Activated T-helper 1 cell treated with anti-CD3 and anti-CD28 coated beads, Interleukin-2, amount 50 U/mL, for 16 hours (primary cell): ENCODE measurements at places on chromosomes 7 and 10.

DNA sequence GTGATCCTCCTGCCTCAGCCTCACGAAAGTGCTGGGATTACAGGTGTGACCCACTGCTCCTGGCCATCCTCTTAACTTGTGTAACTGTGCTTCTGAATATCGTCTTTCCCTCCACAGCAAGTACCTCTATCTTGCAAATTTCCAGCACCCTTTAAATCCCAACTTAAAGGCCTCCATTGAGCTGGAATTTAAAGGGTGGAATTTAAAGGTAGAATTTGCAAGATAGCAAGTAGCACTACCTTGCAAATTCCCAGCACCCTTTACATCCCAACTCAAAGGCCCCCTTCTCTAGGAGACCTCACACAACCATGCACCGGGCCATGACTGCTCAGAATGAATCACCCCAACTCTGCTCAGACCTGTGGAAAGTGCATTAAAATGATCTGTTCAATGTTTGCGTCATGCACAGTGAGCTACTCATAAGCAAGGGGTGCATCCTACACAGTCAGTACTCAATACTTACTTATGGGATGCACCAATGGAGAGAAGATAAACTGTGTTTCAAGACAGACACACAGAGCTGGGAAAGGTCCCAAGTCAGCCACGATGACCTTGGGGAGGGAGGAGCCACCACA, 17.8 kb upstream of the SDK1 start:
- no peak for DNase-seq

DNA sequence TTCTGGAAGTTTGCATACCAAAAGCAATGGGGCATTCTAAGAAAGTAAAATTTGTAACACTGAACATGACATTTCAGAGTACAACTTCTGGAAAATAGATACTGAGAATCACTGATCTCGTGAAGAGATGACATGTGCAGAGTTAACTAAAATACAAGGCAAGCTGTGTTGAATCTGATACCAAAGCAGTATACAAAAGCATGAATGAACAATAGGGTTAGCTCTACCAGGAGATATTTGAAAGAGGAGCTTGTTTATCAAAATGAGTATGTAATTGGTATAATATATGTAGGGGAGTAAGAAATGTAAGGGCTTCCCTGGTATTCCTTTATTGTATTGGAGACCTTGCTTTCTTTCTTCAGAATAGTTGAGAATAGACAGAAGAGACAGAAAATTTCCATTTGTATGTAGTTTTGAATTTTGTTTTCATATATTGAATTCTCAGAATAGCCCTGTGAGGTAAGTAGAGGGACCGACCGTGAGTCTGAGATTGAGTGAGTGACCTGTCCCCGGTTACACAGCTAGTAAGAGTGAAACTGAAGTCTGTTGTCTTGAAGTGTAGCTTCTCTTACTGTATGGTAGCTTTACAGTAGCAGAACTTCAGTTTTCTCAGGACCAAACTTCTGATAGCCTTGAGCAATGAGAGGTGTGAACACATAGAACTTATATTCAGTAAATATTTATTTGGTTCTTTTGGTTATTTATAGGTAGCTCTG, 5.0 kb downstream of the HBP1 start:
- DNase-seq: no peak

- DNase-seq: no peak
Observed at GRCh38 chr7:11298220-11298619, 324.5 kb downstream of the PHF14 start.

DNA sequence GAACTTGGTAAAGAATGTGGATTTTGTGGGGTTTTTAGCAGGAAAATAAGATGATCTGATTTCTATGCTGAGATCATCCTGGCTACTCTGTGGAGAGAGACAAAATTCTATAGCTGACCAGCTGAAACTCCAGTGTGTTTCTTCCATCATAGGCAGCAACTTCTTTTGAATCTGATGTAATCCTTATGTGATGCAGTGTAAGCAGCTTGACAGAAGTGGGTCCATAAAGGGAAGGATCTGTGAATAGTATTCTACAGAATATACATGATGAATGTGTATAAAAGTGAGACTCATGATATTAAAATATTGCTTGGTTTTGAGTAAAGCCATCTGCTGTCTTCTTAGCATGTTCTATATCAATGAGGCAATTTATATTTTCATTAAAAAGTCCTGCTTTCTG, 4.4 kb downstream of the MYO3A start:
- DNase-seq: no peak

DNA sequence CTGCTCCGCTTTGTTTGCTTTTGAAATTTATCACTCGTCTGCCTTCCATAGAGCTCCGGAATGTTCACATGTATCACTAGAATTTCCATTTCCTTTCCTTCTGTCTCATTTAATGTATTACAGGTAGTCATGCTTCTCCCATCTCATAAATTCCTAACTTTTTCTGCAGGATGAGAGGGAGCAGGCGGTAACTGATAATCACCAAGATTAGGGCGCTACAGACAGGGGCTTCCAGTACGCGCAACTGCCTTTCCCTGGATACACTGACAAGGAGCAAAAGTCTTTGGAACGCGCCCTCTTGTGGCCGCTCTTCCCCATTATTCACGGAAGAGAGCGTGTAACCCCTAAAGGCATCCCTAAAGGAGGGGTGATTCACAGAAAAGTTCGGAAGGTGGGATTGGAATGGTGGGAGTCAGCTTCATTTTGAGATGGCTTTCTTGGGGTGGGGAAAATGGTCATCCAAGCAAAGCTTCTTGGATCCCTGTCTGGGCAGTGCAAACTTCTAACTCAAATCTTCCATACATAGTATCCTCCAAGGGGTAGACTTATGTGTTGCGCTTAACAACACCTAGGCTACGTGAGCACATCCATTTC, 6.5 kb downstream of the INHBA start:
- no peak for DNase-seq

DNA sequence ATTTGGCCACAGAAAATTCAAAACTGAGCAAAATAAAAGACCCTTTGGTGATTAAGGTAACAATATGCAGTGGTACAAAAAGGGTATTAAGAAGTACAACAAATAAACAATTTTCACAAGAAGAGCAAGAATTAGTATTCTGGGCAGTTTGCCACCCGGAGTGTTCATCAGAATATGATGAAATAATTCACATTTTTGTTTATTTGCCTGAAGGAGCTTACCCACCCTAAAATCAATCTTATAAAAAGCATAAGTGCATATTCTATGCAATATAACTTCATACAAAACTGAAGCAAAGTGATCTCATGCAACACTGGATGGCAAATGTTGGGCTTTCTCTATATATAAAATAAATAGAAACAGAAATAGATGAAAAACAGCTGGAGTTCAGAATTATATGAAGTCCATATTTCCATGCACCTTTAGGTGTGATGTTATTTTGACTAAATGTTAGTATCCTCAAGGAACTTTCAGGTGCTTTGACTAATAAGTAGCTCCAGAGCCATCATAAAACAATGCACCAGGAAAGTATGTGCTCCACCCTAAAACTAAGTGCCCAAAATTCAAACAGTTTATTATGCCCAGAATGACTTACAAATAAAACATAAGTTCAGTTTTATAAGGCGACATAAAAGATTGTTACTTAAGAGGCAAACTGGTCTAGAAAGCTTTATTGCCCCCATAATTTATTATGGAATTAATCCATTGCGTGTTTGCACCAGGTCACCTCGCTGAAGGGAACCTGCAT, 474.3 kb downstream of the SEMA3D start:
- no peak for DNase-seq

GRCh38 chr10:79060641-79061255, 8.0 kb upstream of the ZMIZ1 start:
- DNase-seq: no peak

- no peak for DNase-seq
Observed at GRCh38 chr7:29343399-29343798, 148.8 kb downstream of the CHN2 start.

- no peak for DNase-seq
Observed at GRCh38 chr7:71326595-71326994, 194.7 kb downstream of the GALNT17 start.

DNA sequence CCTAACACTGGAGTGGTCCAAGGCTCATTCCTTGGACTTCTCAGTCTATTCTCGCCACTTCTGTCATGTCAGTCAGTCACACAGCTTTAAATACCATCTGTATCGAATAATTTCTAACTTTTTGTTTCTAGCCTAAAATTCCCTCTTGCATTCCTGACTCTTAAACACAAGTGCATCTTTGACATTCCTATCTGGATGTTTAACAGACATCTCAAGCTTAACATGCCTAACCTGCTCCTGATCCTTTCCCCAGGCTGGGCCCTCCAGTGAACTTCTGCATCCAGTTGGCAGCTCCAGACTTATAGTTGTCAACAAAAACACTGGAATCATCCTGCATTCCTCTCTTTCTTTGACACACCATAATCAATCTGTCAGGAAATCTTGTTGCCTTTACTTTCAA, 4.5 kb upstream of the ABCB4 start:
- no peak for DNase-seq

DNA sequence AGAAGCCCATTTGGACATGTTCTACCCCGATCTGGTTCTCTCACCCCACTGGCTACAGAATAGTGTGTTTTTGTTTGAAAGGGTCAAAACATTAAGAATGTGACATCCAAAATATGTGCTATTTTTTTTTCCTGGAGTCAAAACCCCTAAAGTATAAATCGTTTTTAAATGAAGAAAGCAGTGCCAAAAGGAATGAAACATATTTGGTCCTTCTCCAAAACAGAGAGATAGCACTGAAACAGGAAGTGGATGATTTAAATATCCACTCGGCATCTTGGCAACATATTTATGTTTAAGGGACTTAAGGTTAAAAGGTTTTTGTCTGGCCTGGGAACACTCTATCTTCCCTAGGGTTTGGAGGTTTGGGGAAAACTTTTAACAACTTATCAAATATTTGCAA, 32.3 kb downstream of the CALD1 start:
- no peak for DNase-seq

- DNase-seq: no peak
Observed at GRCh38 chr10:79066411-79067240, 2.1 kb upstream of the ZMIZ1 start.
